ENCODE measurements at places on chromosomes 7 and 10.

DNA sequence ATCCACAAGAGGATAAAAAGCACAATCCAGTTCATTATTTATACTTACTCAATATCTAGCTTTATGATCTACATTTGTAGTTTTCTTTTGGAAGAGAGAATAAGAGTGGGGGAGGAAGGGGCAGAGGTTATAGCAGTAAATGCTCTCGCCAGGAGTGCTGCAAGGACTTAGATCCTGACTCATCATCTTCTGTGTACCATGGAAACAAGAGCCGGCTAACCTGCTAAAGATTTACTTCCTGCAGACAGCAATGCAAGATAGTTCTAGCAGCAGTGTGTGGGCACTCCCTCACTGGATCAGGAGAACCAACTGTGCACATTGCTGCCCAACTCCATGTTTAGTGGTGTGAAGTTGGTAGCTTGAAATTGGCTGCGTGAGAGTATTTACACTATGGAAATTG, 47.7 kb upstream of the TRIL start:
- DNase-seq: no peak

DNA sequence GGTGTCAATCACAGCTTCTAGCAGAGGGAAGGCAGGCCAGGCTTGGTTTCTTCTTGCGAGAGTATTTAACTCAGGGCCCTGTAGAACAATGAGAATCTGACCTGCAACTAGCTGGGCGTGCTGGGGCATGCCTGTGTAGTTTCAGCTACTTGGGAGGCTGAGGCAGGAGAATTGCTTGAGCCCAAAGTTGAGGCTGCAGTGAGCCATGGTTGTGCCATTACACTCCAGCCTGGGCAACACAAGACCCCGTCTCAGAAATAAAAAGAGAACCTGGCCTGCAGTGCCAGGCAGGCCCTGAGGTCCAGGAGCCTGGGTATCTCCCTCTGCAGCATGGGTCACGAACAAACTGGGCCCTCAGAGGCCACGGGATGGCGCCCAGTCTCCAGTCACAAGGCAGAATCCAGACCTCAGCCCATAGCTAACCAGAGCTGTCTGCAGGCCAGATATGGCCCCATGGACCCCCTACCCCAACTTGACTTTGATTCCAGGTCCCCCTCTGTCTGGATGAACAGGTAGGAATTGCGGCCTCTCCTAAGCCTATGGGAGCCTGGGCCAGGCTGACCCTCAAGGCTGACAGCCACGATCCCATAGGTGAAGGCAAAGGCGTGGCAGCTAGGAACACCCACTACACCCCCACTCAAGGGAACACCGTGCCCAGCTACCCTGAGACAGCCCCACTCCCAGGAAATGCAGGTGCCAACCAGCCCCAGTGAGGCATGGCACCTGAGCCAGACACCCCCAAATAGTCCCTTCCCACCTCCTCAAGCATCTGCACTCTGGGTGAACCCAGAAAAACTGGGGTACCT, 102.7 kb upstream of the TNRC18 start:
- no peak for DNase-seq

DNA sequence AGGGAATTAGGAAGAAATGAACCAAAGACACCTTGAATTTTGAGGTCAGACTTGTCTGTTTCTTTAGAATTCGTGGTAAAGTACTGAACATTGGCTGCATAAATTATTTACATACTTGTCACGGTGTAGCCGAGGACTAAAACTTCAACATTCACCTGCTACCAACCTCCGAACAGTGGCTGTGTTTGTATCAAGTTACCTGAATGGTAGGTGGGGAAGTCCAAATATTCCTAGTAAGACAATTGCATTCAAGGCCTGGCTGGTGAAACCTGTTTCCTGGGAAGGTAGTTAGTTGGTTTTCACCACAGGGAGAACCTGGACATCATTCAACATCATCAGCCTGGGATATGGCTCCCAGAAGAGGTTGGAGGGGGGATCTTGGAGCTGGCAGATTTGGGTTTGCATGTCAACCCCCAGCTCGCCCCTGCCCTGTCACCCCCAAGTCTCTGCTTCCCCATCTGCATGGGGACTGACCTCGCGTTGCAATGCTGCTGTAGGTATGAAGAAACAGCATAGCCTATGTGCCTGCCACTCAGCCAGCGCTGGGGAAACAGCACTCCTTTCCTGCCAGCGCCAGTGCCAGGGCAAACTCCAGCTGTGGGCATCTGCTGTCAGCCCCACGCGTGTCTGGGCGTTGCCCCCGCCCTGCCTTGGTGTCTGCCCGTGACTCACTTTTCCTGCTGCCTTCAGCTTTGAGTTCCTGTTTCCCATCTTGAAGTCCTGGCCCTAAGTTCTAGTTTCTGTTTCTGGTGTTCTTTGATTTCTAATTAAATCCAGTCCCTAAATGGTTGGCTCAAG, 12.7 kb upstream of the LARP4B start:
- no peak for DNase-seq

DNA sequence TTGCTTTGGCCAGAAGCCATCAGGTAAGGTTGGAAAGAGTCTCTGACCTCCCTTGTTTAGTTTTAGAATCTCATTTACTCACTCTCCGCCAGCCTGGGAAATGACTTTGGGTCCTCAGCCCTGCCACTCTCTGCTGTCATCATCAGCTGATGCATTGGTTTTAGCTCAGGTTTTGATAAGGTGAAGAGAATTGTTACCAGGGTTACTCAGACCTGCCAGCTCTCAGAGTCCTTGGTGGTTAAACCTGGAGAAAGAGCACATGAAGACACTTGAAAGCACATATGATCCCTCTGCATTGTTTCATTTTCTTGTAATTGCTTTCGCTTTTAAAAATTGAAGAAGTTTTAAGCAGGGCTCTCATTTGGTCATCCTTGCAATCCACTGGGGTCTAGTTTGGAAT, 4.0 kb upstream of the CROT start:
- no peak for DNase-seq

DNA sequence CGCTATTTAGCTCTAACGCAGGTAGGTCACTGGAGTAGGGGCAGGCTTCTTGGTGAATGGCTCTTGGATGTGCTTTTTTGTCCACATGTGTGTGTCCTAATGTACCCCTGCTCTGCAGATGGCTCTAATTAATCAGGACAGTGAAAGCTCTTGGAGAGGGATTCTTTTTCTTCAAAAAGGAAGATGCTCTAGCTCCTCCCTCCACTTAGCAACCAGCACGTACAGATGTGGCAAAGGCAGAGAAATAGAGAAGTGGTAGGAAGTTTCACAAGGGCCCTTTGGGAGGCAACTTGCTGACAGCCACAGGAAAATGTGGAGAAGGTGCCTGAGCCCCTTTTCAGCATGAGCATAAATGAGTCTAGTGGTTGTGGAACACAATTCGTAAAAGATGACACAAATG, 221.7 kb downstream of the PLXNA4 start:
- no peak for DNase-seq

GRCh38 chr7:140126435-140127034, 50.2 kb downstream of the KDM7A start:
- DNase-seq: no peak

- no peak for DNase-seq
Observed at GRCh38 chr7:2312267-2312929, 1.8 kb downstream of the SNX8 start.

DNA sequence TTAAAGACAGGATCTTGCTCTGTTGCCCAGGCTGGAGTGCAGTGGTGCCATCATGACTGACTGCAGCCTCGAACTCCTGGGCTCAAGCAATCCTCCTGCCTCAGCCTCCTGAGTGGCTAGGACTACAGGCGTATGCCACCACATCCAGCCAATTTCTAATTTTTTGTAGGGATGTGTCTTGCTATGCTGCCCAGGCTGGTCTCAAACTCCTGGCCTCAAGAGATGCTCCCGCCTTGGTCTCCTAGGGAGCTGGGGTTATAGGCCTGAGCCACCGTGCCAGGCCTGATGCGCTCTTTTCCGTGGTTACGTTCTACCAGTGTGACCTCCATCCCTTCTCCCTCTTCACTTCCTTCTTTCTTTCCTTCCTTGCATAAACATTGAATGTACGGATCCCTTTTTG, 34.2 kb upstream of the IL15RA start:
- no peak for DNase-seq

- DNase-seq: no peak
Observed at GRCh38 chr7:158270106-158270775, 317.4 kb downstream of the PTPRN2 start.

- DNase-seq: no peak
Observed at GRCh38 chr7:159237022-159237653, 92.5 kb upstream of the VIPR2 start.

- no peak for DNase-seq
Observed at GRCh38 chr7:132503415-132503814, 72.9 kb downstream of the PLXNA4 start.

- DNase-seq: no peak
Observed at GRCh38 chr7:51289623-51290303, 26.8 kb downstream of the COBL start.

DNA sequence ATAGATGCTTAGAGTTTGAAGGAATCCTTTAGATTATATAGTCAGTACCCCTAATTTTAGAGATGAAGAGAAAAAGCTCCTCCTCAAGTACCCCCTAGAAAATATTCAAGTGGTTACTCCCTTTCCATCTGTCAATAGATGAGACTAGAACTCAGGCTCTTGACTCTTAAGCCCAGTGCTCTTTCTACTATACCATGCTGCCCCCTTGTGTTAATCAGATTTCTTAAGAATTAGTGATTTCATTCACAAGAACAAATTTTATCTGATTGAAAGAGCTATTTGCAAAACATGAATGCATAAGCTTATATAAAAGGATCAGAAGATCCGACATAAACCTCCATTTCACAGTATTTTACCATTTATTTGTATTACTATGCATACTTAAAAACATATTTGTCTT, 179.3 kb downstream of the TFEC start:
- DNase-seq: no peak

DNA sequence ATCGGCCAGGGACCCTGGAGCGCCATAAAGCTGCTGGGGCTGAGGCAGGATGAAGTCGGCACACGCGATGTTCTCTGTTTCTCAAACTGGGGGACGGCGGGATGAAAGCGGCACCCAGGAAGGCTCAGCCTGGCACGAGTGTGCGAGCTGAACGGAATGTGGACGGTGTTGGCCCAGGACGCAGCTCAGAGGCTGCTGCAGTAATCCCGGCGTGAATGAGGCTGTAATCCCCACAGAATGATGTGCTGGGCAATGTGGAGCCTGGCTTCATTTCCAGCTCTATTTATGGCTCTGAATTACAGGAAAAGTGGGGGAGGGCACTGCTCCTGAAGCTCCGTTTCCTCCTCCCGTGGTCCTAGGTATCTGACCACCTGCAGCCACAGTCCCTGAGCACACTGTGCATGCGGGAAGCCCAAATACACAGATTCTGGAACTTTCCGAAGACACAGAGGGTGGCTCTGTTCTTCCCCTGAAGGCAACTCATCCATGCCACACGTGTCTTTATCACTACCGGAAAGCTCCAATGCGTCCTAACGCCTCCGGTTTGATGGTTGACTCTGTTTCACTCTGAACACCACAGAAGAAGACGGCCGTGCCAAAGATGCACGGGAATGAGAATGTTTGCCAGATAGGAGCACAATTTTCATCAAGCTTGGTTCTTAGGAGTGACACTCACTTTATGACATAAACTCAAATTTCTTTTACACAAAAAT, 37.6 kb downstream of the KLF6 start:
- no peak for DNase-seq

GRCh38 chr10:104028823-104029520, 56.7 kb downstream of the COL17A1 start:
- DNase-seq: no peak

GRCh38 chr7:106288263-106288662, 3.5 kb upstream of the NAMPT start:
- no peak for DNase-seq

DNA sequence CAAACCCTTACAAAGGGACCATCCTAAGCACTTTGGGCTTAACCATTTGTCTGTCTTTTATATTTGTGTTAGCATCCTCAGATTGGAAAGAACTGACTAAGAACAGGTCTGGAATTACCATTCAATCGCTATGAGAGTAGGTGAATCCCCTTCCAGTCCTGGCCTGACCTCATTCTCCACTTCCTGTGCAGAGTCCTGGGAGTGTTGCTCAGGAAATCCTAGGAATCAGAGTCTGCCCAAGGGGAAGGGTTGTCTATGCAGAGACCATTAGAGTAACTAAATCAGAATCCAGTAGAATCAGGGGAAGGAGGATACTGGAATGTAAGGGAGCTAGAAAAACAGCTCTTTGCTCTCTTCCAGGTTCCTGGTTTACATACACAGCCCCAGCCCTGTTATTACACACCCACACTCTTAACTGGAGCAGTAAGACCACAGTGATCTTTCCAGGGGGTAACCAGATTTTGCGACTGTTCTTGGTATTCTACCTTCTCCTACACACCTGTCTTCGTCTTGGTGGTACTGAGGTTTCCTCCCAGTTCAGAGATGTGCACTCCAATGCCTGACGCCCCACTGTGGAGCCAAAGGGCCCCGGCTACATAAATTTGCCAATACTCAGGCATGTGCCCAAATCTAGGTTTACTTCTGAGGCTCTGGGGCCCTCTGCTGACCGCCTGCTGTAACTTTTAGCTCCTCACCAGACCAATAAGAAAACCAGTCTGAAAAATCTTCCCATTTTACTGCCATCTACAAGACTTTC, 103.7 kb downstream of the RNF216 start:
- DNase-seq: no peak

GRCh38 chr7:22016507-22016906, 70.8 kb upstream of the CDCA7L start:
- DNase-seq: no peak

GRCh38 chr7:19318287-19318686, 173.1 kb upstream of the FERD3L start:
- no peak for DNase-seq

- no peak for DNase-seq
Observed at GRCh38 chr7:100801833-100802568, 25.3 kb downstream of the EPHB4 start.

- no peak for DNase-seq
Observed at GRCh38 chr10:131978366-131978765, 3.4 kb downstream of the BNIP3 start.

GRCh38 chr10:30392564-30392990, 41.4 kb upstream of the MAP3K8 start:
- DNase-seq: peak; percentile 62

- DNase-seq: no peak
Observed at GRCh38 chr7:31100445-31100844, 48.3 kb downstream of the ADCYAP1R1 start.

GRCh38 chr10:114623661-114624294, 34.3 kb downstream of the ABLIM1 start:
- no peak for DNase-seq

GRCh38 chr10:116146372-116147140, 126.5 kb downstream of the GFRA1 start:
- no peak for DNase-seq

DNA sequence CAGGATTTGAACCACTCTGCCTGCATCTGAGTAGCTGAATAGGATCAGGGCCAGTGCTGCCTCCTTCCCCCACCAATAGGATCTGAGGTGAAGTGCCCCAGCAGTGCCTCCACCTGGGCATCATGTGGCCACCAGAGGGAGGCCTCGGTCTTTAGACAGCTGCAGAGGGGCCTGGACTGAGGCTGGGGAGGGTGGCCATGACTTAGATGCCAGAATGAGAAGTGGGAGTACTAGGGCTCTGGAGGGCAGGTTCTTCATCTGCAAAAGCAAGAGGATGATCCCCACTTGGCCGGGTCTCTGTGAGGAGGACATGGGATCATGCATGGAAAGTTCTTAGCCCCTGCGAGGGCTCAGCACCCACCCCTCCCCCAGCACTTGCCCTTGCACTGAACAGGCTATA, 56.9 kb downstream of the NEUROG3 start:
- no peak for DNase-seq
